ENCODE measurements at places on chromosomes 7 and 10.

DNA sequence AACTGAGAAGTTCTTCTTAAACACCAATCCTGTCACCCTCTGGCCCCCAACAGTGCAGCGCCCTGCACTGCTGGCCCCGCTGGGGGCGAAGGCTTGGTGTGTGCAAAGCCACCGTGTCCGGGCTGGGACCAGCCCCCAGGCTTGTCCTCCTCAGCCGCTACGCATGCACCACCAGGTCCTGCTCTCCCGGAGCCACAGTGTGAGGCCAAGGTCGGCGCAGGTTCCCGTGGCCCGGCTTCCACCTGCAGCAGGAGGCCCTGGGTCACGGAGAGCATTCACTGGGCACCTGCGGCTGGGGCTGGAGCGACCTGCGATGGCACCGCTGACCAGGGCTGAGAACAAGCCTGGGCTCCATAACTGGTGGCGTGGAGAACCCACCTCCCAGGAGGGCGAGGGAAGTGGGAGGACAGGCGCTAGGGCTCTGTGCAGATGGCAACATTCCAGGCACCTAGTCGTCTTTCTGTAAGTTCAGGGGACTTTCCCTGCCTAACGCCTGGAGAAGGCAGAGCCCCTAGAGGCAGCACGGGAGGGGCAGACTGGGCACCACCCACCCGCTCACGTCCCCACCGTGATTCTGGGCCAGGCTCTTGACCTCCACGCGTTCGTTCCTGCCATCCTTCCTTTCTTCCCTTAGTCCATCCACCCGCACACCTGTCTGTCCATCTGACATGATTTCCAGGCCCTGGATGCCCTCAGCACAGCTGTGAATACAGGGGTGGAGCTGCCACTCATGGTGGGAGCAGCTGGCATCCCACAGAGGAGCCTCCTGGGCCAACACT, 271.6 kb downstream of the ELFN1 start:
- no peak for DNase-seq

DNA sequence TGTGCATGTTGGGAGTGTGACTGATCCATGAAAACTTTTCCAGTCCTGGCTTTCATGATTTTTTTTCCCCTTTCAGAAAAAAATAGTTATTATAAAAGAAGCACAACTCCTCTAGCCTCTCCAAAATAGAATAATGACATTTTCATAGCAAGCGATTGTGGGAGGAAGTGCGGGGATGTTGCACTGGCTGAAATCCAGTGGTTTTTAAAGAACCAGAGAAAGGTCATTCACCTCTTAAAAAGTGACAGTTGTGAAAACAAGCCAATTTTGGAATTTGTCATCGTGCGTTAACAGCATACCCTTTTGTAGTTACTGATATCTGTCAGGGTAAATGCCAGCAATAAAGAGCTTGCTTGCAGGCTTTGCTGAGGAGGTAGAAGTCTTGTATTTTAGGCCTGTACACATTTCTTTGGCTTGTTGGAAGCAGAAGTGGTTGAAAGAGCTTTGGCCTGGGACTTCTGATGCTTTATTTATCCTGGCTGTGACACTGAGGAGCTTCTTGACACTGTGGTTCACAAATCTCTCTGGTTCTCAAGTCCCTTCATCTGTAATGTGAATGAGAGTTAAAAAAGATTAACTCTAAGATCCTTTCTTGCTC, 545.9 kb downstream of the REEP3 start:
- DNase-seq, result no peak

GRCh38 chr10:80057171-80057570, 21.3 kb upstream of the TMEM254 start:
- no peak for DNase-seq

DNA sequence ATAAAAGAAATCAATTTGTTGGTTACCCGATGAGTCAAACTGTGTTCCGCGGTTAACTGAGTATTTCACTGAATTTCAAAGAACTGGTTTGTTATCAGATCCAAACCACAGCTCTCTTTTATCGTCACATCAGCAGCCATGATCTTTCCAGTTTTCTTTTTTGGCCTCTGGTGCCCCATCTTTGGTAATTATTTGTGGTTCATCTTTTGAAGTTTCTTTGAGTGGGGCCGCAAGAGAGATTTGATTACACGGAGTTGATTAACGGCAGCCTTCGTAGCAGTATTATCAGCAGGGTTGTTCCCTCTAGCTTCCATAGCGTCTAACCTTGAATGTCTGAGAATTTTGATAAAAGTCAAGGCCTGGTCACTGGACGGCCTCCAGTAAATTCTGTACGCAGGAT, 154.9 kb upstream of the TNRC18 start:
- no peak for DNase-seq

GRCh38 chr7:1142051-1142635, 17.9 kb downstream of the ZFAND2A start:
- DNase-seq, result no peak

DNA sequence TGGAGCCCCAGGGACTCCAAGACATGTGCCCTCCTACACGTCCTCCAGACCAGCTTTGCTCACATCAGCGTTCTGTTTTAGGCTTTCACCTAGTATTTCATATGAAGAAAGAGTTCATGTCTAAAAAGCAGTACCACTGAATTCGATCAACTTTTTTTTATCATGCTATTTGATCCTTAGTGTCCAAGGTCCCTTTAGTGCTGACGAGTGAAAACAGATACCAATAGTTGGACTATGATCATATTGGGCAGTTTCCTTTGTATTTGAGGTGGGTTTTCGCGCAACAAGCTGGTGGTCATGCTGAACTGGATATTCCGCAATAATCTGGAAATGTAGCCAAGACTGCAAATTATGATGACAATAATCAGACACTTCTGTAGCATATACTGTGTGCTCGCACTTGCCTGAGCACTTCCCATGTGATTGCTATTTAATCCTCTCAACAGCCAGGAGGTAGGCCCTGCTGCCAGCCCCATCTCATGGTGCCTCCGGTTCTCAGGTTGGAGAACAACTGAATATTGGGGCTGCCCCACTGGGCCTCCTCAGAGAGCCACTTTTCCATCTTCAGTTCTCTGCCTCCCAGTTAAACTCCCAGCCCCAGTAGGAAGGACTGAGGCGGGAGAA, 65.9 kb downstream of the RBM20 start:
- no peak for DNase-seq

DNA sequence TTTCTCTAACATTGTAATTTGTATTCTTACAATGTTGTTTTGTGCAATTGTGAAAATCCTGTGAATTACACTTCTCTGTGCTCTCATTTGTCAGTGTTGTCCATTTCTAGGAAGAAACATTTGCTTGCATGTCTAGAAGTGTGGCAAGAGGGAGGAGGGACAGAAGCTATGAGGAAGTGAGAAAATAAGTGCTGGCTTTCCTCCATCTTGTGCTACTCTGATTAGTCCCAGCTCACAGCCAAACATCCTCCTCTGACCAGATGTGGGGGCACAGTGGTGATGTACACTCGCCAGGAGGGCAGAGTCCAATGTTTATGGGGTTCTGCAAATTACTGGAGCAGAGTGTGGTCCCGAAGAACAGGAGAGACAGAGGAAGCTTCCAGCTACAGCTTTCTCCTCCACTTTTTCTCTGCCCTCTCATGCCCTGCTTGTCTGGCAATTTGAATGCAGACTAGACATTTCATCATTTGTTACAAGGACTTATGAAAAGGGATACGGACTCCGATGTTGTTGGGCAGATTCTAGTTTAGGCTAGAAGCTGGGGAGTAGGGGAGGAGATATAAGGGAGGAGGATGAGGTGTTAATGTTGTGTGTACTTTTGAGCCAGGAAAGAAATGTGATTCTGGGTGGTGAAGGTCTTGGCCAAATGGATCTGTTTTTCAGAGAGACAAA, 131.0 kb upstream of the C1GALT1 start:
- DNase-seq, result no peak

DNA sequence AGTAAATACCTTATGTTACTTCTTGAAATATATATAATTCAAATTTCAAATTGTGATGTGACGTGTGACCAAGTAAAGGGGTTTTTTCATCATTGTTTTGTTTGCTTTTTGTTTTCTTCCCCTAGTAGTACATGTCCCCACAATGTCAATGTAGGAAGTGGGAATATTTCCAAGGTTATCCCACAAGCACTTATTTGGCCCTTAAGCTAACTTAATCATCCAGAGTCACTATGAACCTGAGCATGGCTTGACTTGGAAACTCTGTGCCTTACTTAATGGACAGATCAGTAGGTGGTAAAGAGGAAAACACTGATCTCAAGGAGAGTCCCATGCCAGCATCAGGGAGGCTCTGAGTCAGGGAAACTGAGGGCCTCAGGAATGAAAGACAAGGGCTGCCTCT, 569.3 kb upstream of the IGFBP3 start:
- DNase-seq, result no peak

GRCh38 chr7:144907577-144907976, 71.7 kb upstream of the TPK1 start:
- no peak for DNase-seq

DNA sequence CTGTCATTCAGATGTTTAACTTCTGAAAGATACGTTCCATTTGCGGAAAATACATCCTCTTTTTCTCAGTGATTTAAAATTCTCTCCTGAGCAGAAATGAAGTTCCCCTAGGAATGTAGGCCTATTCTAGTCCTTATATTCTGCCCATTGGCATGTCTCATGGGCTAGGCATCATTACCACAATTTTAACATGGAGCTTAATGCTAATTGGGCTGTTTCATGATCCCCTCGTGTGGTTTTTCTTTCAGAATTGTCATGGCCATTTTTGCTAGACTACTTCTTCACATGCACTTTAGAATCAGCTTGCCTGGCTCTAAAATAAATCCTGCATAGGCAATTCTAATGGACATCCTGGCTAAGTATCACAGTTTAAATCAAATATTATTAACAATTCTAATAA, 1.0 kb downstream of the TMEM176B start:
- DNase-seq, result no peak

- DNase-seq, result no peak
Measured at GRCh38 chr7:43747328-43748105, 11.0 kb upstream of the BLVRA start.

- no peak for DNase-seq
Measured at GRCh38 chr7:143043391-143043790, 8.8 kb upstream of the OR6V1 start.

- DNase-seq, result no peak
Measured at GRCh38 chr7:142025896-142026295, 30.2 kb downstream of the MGAM start.

DNA sequence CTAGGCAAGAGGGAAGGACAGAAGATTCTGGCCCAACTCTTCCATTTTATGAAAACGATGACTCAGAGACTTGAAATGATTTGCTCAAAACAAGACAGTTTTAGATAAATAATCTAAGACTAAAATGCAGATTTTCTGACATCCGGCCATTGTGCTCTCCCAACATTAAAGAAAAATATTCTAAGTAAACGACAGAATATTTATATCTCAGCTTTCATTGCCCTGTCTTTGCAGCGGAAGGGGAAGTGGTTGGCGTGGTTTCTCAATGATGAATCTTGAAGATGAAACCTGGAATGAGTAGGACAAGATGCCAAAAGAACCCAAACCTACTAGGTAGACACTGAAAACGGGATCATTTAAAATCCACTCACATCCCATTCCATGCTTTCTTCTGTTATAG, 28.9 kb upstream of the NPY start:
- no peak for DNase-seq

DNA sequence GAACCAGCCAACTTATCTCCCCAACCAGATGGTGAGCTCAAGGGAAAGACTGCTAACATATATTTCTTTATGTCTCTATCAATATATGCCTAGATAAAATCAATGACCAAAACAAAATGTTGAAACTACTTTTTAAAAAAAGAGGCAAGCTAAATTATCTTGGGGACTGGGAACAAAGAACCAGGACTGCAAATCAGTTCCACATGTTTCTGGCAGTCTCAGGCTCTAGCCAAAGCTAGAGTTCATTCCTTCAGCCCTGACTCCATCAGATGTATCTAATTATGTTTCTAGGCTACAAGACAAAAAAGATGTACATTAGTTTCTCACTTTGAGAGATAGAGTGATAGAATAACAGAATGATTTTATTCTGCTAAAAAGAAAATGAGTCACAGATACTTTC, 1290.3 kb upstream of the SORCS1 start:
- DNase-seq, result no peak

- DNase-seq, result no peak
Measured at GRCh38 chr10:114188001-114188400, 8.8 kb downstream of the TDRD1 start.

- no peak for DNase-seq
Measured at GRCh38 chr7:85488406-85488805, 301.6 kb upstream of the SEMA3D start.

GRCh38 chr10:109215291-109216075, 707.8 kb downstream of the XPNPEP1 start:
- DNase-seq, result no peak

GRCh38 chr7:132519936-132520335, 56.3 kb downstream of the PLXNA4 start:
- no peak for DNase-seq

All from stimulated activated CD4-positive, alpha-beta T cell treated with anti-CD3 and anti-CD28 coated beads, Interleukin-12 subunit alpha, Interleukin-12 subunit beta, amount 100 ng/mL, for 4 hours (primary cell).